ENCODE measurements at places on chromosomes 6 and 20. TPM values are rescaled to one million over a fixed set of nuclear protein-coding genes. Genes with fewer than 3 reads are reported as not detected.

C4B gene
- 22.1 TPM for polyA plus RNA-seq

PTCRA gene
- polyA plus RNA-seq: not detected

- no peak for DNase-seq
Measured at GRCh38 chr6:163923658-163924411, 509.3 kb downstream of the QKI start.

- DNase-seq: no peak
Measured at GRCh38 chr20:10771435-10772140, 97.8 kb upstream of the JAG1 start.

MLN gene
- polyA plus RNA-seq: not detected

- DNase-seq: no peak
Measured at GRCh38 chr6:39471954-39472659, 149.6 kb upstream of the KCNK16 start.

PIGU gene
- 20.3 TPM for polyA plus RNA-seq

DNA sequence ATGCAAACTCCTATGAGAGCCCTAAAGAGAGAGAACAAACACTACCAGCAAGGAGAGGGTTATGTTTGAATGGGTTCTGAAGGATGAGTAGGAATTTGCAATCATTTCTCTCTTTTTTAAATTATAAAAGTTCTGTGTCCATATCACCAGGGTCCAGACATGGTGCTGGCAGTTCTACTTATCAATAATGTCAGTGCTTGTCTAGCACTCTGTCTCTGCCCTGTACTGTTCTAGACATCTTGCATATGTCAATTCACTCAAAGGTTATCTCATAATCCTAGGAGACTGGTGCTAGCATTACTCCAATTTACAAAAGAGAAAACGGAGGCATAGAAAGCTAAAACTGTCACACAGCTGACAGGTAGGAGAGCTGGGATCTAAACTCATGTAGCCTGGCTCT lies 101.3 kb downstream of the VEGFA start:
- DNase-seq: no peak

DNA sequence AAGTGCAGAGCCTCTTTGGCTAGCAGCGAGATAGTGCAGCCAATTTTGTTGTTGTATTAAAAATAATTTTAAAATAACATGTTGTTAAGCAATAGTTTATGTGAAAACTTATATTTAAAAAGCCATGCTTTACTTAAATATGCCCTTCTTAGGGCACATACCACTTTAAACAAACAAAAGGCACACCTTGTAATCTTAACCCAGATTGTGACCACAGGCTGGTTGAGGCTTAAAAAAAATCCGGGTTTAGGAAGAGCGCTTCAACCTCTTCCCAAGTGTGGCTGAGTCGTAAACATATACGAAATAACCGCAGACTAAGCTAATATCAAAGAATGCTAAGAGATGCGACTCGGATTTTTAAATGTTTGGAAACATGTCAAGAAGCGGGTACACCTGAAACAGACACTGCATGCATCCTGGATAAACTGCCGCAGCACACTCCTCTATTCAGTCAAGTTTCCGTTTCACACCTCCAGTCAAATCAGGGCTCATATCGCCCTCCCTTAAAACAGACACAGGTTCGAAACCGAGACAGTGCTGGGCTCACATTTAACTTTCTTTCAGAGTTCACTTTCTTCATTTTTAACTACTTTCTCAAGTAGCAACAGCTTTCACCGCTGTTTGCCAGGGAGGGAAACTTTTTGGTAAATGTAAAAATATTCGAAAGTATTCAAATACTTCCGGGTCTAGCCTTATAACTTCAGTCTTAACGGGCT lies 1.5 kb downstream of the DEK start:
- no peak for DNase-seq

BACH2 gene
- polyA plus RNA-seq: 4.9 TPM
